ENCODE measurements at places on chromosomes 3 and 15.

DNA sequence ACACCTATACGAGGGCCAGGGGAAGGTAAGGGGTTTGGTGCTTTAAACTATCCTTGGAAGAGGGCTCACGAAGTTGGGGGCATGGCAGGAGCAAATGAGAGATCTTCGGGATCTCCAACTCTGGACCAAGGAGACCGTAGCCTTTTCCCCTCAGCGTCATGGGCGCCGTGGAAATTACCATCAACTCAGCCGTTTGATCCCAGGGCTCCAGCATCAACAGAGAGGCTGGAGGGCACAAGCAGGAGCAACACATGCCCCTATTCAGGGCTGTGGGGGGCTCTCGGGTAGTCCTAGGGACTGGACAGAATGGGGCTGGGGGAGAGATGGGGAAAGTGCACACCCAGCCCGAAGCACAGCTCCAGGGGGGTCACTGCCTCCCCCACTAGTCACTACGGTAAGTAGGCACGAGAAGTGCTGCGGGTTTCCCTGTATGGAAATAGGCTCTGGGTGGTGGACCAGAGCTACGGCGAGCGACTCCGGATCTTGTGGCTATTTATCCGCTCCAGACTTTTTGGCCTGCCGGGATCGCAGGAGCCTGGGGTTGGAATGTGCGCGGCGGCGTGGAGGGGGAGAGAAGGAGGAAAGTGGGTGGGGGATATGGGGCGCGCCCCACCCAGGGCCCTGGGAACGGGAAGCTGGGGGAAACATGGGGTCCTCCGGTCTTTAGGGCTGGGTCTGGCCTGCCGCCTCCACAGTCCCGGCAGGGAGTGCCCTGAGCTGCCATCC is 539 bp upstream of the LAMB2 start:
- no peak for DNase-seq

GRCh38 chr15:59590027-59590426 is 21.6 kb upstream of the GCNT3 start:
- DNase-seq = no peak

- no peak for DNase-seq
These were observed 69.1 kb upstream of the PROK2 start for GRCh38 chr3:71854096-71854495.

DNA sequence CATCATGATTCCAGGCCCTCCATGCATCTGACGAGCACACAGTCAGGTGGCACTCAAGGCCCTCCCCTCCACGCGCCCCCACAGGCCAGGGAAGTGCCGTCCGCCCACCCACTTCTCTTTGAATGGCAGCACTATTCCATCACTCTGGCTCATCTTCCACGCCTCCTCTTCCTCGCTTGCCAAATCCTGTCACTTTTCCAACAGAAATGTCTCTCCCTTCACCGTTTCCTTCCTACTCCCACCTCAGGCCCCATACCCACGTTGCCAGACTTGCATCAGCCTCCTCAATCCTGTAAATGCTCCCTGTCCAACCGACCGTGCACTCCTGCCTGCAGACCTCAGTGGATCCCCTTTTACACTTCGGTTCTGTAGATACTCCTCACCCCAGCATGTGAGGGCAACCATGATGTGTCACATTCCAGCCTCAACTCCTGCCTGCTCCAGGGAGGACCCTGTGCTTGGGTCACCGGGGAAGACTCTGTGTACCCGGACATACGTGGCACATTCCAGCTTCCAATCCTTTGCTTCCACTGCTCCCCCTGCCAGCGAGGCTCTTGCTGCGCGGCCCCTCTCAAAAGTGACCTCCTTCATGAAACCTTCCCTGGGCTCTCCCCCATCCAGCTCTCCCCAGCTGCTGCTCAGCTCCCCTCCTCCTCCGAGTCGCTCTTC is 29.6 kb downstream of the ADCY5 start:
- DNase-seq = no peak

DNA sequence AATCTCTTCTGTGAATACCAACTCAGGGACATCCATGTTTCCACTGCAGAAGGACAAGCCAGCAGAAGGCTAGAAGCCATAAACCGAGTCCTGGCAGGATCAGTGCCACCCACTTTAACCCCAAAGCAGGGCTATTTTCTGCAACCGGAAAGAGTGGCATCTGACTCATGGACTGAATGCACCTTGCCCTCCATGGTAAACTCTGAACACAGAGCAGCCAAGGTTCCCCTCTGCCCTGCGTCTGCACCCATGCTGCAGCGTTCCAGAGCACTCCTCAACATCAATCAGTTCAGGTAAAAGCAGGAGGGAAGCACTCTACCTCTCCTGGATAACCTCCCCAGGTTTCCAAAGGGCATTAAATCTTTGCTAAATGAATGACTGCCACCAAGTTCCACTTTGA is 801 bp upstream of the NGRN start:
- no peak for DNase-seq

DNA sequence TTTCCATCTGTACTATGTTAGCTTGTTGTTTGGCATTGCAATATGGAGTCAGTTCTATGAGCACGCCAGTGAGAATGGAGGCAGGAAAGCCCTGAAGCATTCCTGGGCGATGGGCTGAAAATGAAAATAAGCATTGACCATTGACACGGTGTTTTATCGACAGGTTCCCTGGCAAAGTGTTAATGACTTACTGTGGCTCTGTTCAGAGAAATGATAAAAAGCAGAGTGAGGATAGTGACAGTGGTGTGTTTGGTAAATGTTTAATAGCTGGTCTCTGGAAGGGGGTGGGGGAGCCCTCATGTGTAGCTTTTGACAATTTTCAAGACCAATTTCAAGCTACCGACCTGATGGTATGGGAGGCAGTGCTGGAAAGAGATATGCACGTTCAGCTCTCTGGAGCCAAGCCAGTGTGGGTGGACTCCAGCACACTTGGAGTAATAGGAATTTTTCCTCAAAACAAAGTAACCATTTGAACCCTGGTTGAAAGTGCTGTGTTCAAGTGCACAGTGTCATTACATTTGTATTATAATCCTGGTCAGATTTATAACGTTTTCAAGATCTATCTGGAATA is 341.7 kb upstream of the ROBO2 start:
- DNase-seq = no peak

GRCh38 chr3:38480930-38481329 is 15.2 kb upstream of the EXOG start:
- no peak for DNase-seq

DNA sequence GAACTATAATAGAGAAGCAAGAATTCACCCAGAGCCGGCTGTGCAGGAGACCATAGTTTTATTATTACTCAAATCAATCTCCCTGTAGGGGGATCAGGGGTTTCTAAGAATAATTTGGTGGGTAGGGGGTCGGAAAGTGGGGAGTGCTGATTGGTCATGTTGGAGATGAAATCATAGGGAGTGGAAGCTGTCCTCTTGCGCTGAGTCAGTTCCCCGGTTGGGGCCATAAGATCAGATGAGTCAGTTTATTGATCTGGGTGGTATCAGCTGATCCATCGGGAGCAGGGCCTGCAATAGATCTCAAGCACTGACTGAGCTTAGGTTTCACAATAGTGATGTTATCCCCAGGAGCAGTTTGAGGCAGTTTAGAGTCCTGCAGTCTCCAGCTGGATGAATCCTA is 97.0 kb upstream of the SNRPN start:
- DNase-seq = no peak

- DNase-seq = no peak
These were observed 32.5 kb downstream of the NR2F2 start for GRCh38 chr15:96362755-96363651.

DNA sequence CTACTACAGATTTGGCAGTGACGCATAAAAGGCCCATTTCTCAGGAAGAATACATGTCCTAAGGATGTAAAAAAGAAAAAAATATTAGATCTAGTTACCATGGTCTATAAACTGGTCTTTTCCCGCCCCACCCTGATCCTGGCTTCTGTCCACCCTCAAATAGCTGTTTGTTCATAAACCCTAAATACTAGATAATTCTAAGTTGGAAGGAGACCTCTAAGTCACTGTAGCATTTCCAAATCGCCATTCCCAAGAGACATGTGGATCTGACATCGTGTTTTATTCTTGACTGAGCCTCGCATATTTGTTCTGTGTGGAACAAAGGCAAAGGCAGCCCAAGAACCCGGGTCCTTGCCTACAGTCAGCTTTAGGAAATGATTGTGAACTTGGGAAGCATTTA is 49.0 kb downstream of the LMCD1 start:
- DNase-seq = no peak

GRCh38 chr3:81549831-81550230 is 211.6 kb downstream of the GBE1 start:
- DNase-seq = no peak
